ENCODE measurements at places on chromosomes 6 and 20.

GRCh38 chr6:17032988-17033634, 68.7 kb upstream of the STMND1 start:
- no peak for DNase-seq

- no peak for DNase-seq
Observed at GRCh38 chr20:55947701-55948100, 57.6 kb downstream of the CBLN4 start.

GRCh38 chr6:81978230-81978629, 225.7 kb upstream of the TENT5A start:
- DNase-seq: no peak

- DNase-seq: no peak
Observed at GRCh38 chr6:81820980-81821379, 68.5 kb upstream of the TENT5A start.

GRCh38 chr6:158610319-158610968, 34.1 kb downstream of the DYNLT1 start:
- DNase-seq: no peak

DNA sequence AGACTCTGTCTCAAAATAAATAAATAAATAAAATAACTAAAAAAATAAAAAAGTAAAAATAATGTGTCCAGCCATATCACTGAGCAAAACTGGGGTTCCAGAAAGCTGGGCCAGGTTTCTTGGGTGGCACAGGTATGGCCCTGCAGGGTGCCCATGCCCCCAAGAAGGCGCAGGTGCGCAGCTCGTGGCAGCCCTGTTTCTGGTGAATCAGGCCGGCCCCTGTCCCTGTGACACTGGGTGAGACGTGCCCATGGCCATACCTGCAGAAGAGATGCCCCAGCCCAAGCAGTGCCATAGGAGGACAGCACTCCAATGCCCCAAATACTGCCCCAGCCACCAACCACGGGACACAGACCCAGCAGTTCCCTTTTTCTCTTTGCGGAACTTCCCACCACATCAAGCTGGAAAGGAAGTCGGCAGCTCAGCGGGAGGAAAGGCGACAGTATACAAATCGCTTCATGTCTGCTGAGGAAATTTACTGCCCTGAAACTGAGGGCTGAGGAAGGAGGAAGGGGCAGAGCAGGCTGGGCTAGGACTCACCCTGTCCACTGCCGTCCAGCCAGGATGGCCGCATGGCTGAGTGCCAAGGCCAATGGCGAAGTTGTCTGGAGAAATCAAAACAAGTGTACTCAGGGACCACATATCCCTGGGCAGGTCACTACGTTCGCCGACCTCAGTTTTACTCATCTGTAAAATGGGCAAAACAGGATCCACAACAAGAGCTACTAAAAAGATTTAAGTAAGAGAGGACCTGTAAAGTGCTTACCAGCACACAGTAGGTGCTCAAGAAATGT, 55.4 kb downstream of the PREX1 start:
- no peak for DNase-seq

GRCh38 chr6:33652002-33652401, 30.9 kb downstream of the ITPR3 start:
- no peak for DNase-seq

DNA sequence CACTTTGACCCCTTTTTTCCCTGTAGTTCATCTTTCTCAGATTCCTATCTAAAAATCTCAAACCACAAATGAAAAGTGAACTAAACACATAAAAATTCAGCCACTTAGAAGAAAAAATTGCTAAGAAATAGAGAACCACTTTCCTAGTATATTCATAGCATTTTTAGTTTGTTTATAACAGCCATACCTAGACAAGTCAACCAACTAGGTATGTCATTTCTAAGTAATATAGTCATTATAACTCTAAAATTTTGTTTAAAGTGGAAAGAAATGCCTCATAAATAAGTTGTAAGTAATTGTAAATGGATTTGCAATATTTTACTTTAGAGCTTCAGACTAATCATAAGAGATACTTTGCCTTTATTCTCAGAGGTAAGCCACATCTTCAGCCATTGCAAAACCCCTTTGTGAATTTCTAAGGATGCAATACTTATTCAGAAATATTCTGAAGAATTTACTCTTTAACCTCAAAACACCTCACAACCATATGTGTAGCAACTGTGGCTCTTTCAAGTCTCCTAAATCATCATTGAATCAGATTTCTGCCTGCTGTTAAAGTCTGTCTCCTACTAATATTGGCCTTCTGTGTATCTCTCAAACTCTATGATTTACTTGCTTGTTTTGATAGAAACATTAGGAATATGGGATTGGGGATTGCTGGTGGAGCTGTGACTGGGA, 6.9 kb upstream of the SUMO4 start:
- DNase-seq: no peak

DNA sequence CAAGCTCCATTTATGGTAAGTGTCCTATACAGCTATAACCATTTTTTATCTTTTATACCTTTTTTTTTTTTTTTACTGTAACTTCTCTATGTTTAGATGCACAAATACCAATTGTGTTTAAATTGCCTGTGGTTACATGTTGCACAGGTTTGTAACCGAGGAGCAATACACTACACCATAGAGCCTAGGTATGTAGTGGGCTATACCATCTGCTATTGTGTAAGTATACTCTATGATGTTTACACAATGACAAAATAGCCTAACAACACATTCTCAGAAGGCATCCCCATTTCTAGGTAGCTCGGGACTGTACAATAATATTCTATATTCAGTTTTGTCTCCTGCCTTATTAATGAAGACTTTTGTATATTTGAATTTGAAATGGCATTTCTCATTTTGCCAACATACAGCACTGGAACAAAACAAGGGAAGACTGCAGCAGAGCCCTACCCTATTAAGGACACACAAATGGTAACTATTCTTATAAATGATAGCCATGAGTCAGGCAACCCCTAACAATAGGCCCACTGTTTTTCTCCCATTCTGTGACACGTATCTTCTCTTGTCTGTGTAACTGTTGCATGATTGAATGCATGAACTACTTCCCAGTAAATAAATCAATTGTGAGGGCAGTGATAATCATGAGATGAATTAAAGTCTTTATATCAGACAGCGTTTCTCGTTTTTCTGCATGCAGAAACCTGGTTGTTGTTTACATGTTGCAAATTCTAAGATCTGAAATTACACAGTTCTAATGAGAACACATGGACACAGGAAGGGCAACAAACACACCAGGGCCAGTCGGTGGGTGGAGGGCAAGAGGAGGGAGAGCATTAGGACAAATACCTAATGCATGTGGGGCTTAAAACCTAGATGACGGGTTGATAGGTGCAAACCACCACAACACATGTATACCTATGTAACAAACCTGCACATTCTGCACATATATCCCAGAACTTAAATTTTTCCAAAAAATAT, 173.9 kb downstream of the EPM2A start:
- DNase-seq: no peak

DNA sequence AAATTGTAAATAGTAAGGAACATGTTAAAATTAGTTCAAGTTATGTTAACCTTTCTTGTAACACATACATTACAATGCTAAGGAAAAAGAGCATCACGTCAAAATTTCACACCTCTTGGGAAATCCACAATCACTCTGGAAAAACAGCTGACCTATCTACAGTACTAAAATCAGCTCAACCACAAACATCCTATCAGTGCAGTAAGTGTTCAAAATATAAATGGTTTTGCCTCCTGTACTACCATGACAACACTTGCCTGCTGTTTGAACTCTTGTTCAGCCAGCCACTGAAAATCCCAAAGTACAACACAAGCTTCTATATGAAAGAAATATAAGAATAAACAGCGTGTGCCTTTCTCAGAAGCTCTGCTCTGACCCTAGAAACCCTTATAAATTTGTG, 83.5 kb upstream of the PLN start:
- no peak for DNase-seq

DNA sequence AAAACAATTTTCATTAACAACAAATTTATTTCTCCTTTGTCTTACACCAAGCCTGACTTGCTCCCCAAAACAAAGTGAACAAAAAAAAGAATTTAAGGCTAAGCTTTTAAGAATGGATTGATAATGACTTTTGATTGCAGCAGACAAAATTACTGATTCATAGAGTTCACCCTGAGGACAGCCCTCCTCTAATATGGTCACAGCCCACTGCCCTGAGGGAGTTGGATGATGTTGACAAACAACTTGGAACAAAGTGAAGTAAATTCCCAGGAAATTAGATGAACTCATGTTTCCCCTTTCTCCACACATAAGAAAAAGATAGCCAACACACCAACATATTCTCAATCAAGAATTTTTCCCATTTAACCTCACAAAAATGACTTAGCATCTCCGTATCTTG, 7.7 kb upstream of the ISM1 start:
- no peak for DNase-seq

GRCh38 chr6:140156131-140156530, 781.7 kb upstream of the CITED2 start:
- no peak for DNase-seq

DNA sequence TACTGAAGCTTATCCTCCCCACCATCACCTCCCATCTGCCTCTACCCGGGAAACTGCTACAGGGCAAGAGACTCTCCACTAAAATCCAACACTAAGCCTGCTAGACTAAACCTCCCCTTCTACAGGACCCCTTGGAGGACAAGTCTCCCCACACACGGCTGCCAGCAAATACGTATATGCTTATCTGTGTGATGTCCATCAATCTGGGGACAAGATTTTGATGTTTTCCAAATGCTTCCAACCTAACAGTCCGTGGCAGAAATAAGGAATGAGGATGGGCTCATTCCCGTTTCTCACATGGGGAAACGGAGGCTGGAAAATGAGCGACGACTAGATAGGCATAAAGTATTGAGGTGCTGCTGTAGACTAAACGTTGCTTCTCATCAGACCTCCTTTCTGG, 1.8 kb downstream of the KCNK5 start:
- DNase-seq: no peak

GRCh38 chr20:58086763-58087561, 141.5 kb downstream of the ANKRD60 start:
- no peak for DNase-seq

- DNase-seq: no peak
Observed at GRCh38 chr6:1657771-1658165, 48.1 kb downstream of the FOXC1 start.

GRCh38 chr6:108782179-108783041, 65.8 kb upstream of the ARMC2 start:
- DNase-seq: peak; percentile 41

- DNase-seq: no peak
Observed at GRCh38 chr20:20428067-20428466, 60.2 kb downstream of the INSM1 start.

DNA sequence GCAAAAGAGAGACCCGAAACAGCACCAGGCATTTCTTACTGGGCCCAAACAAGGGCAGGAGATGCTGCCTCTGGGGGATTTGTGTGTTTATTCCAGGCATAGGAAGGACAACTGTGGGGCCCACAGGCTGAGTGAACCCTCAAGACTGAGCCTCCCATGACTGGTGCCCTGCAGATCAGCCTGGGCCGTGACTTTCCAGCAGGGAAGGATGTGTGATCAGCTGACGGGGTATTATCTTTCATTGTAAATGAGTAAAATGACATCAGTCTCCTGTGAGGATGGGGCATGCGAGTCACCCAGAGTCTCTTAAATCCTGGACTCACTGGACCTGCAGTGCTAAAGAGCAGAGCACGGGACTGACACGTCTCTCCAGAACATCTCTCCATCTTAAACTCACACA, 3.9 kb upstream of the TEAD3 start:
- DNase-seq: no peak

- no peak for DNase-seq
Observed at GRCh38 chr20:25258476-25258805, 10.6 kb downstream of the PYGB start.

- DNase-seq: no peak
Observed at GRCh38 chr6:15839969-15840541, 177.2 kb upstream of the DTNBP1 start.

DNA sequence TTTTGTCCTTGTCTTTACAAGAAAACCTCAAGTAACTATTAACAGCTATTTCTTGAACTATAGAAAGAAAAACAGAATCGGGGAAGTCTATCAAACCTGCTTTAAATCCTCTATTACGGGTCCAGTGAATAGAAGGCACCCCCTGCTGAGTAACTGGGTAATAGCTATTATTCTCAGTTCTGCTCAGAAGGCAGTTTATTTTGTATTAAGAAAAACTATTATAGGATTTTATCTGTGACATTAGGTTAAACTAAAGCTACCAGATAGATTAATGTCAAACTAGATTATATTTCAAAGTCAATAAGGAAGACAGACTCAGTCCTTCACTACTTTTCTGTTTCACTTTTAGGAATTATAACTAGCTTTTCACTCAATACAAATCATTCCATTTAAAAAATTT, 93.7 kb downstream of the DST start:
- no peak for DNase-seq

DNA sequence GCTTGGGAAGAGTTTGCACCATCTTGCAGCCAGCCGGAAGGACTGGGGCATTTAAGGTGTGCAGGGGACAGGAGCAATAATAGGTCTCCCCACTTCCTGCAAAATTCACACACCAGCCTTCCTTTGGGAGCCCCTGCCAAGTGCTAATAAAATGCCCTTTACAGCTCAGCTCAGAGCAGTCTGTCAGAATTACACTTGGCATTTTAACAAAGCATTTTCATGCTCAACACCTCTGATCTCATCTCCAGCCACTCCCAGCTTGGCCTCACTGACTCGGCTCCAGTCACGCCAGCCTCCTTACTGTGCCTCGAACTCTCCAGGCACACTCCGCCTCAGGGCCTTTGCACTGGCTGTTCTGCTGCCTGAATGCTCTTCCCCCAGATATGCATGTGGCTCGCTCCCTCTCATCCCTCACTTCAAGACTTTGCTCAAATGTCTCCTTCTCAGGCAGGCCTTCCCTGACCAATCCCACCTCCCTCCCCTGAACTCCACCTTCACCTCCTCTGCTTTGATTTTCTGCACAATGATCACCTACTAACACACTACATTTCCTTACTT, 43.7 kb downstream of the GRM4 start:
- DNase-seq: no peak

- no peak for DNase-seq
Observed at GRCh38 chr6:143743301-143744166, 65.8 kb downstream of the PHACTR2 start.

- DNase-seq: no peak
Observed at GRCh38 chr20:6489361-6490171, 277.9 kb upstream of the BMP2 start.

Measured in activated gamma-delta T cell (primary cell).